A549 treated with DMSO at 1 μM for 4 hours (cell line): ENCODE measurements at places on chromosomes 4 and X. TPM values are rescaled to one million over a fixed set of nuclear protein-coding genes. Genes with fewer than 3 reads are reported as not detected.

Gene HS6ST2
- total RNA-seq: 0.03 to 0.27 TPM (median 0.08 TPM) in 4 of 5 replicates, not detected in the other

Gene PPEF1
- total RNA-seq: 1.1 to 1.9 TPM (median 1.3 TPM) in 5 replicates

Gene LDOC1
- total RNA-seq: 85.0 to 112 TPM (median 104 TPM) in 5 replicates

Gene CWH43
- total RNA-seq: not detected in 5 replicates

Gene NBDY
- total RNA-seq: 52.1 to 65.6 TPM (median 53.4 TPM) in 5 replicates

Gene ITM2A
- 0.12 TPM in 1 of 5 replicates, not detected in the others for total RNA-seq

Gene CDX4
- total RNA-seq: not detected in 5 replicates

Gene STBD1
- total RNA-seq: 6.5 to 7.1 TPM (median 6.9 TPM) in 5 replicates

Gene G6PD
- 1,297 to 1,681 TPM (median 1,624 TPM) in 5 replicates for total RNA-seq

Gene SRPX
- 4.4 to 6.9 TPM (median 6.4 TPM) in 5 replicates for total RNA-seq

Gene NRK
- total RNA-seq: not detected in 5 replicates

Gene GUCY1A1
- not detected in 5 replicates for total RNA-seq

Gene AMBN
- total RNA-seq: not detected in 5 replicates

Gene PPARGC1A
- total RNA-seq: 0.06 to 0.13 TPM (median 0.09 TPM) in 4 of 5 replicates, not detected in the other

Gene CTPS2
- total RNA-seq: 8.8 to 11.1 TPM (median 10.9 TPM) in 5 replicates

Gene NKX6-1
- total RNA-seq: 0.37 to 0.60 TPM (median 0.50 TPM) in 5 replicates

Gene SOX3
- total RNA-seq: not detected in 5 replicates

Gene SLC49A3
- 0.09 to 0.29 TPM (median 0.14 TPM) in 4 of 5 replicates, not detected in the other for total RNA-seq

Gene F11
- total RNA-seq: not detected in 5 replicates

Gene DMRTC1
- not detected in 5 replicates for total RNA-seq

Gene BEX3
- 225 to 246 TPM (median 237 TPM) in 5 replicates for total RNA-seq

Gene TRPC5OS
- not detected in 5 replicates for total RNA-seq

Gene GDPD2
- 0.03 to 0.06 TPM in 2 of 5 replicates, not detected in the others for total RNA-seq

Gene CD40LG
- total RNA-seq: not detected in 5 replicates

Gene MBTPS2
- total RNA-seq: 21.5 to 29.7 TPM (median 25.7 TPM) in 5 replicates

Gene USP38
- 8.7 to 10.3 TPM (median 9.6 TPM) in 5 replicates for total RNA-seq

Gene MXRA5
- total RNA-seq: not detected in 5 replicates

Gene RAB33A
- 0.21 to 0.57 TPM (median 0.25 TPM) in 4 of 5 replicates, not detected in the other for total RNA-seq

Gene DDIT4L
- total RNA-seq: 0.49 to 0.72 TPM (median 0.59 TPM) in 5 replicates

Gene ERCC6L
- total RNA-seq: 12.4 to 16.0 TPM (median 14.3 TPM) in 5 replicates

Gene NAP1L2
- 1.2 to 1.8 TPM (median 1.3 TPM) in 5 replicates for total RNA-seq

Gene GAGE2A
- total RNA-seq: not detected in 5 replicates

Gene IBSP
- not detected in 5 replicates for total RNA-seq

Gene SATL1
- total RNA-seq: not detected in 5 replicates

Gene ABCD1
- total RNA-seq: 2.4 to 4.1 TPM (median 3.4 TPM) in 5 replicates

Gene SPATA4
- total RNA-seq: 0.07 to 0.55 TPM (median 0.17 TPM) in 4 of 5 replicates, not detected in the other

Gene APELA
- not detected in 5 replicates for total RNA-seq

Gene SLC6A8
- 10.4 to 12.4 TPM (median 12.0 TPM) in 5 replicates for total RNA-seq

Gene ADAMTS3
- total RNA-seq: 0.02 TPM in 1 of 5 replicates, not detected in the others

Gene SLC10A4
- total RNA-seq: 4.6 to 8.0 TPM (median 7.2 TPM) in 5 replicates

Gene ZNF732
- not detected in 5 replicates for total RNA-seq

Gene NLRP2B
- not detected in 5 replicates for total RNA-seq

Gene IL2RG
- total RNA-seq: 0.14 to 0.54 TPM (median 0.23 TPM) in 4 of 5 replicates, not detected in the other

Gene PNMA5
- total RNA-seq: not detected in 5 replicates

Gene WWC2
- total RNA-seq: 13.5 to 20.7 TPM (median 17.0 TPM) in 5 replicates

Gene TMSB15A
- total RNA-seq: 0.15 to 1.1 TPM (median 0.71 TPM) in 5 replicates

Gene MAGEB17
- not detected in 5 replicates for total RNA-seq

Gene ODAPH
- total RNA-seq: 0.16 to 0.23 TPM (median 0.21 TPM) in 4 of 5 replicates, not detected in the other

Gene TEX11
- total RNA-seq: not detected in 5 replicates

Gene SCML2
- total RNA-seq: 7.3 to 9.4 TPM (median 8.4 TPM) in 5 replicates

Gene TKTL2
- total RNA-seq: not detected in 5 replicates

Gene HERC6
- total RNA-seq: 3.2 to 4.2 TPM (median 3.6 TPM) in 5 replicates

Gene TLR3
- 0.21 to 0.60 TPM (median 0.36 TPM) in 5 replicates for total RNA-seq
